ENCODE measurements at places on chromosomes 3 and 15. TPM values are rescaled to one million over a fixed set of nuclear protein-coding genes. Genes with fewer than 3 reads are reported as not detected.

- no peaks in the 10 kb centered on the region for H3K36me3 ChIP-seq
- H3K27ac ChIP-seq, result no peak overlapping the region
- no peaks in the 10 kb centered on the region for H3K27me3 ChIP-seq
- DNase-seq, result no peak
- no peak overlapping the region for H3K4me3 ChIP-seq
These were observed 113.8 kb downstream of the ANP32A start for GRCh38 chr15:68706931-68707330.

GRCh38 chr3:67875338-67875737 lies 220.9 kb upstream of the SUCLG2 start:
- H3K4me3 ChIP-seq, result no peak overlapping the region
- H3K27me3 ChIP-seq, result no peaks in the 10 kb centered on the region
- no peak for DNase-seq
- H3K4me1 ChIP-seq, result no peaks in the 10 kb centered on the region
- no peak overlapping the region for H3K27ac ChIP-seq

DNA sequence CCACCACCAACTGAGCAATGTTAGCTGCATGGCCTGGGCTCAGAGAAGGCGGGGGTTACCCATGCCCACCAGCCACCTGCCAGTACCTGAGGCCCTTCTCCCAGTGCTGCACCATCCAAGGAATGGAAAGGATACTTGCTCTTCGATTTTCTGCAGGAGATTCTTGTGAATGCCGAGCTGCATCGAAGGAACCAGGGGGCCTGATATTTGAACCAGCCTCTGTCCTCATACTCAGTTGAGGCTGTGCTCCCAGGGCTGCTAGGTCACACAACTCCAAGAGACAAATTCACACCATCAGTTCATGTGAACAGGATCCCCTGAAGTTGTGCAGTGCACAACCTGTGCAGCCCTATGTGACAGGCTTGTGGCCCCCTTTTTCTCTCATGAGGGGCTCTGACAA lies 18.0 kb downstream of the PLA2G4F start:
- no peaks in the 10 kb centered on the region for H3K27me3 ChIP-seq
- H3K4me3 ChIP-seq, result no peak overlapping the region
- H3K4me1 ChIP-seq, result no peaks in the 10 kb centered on the region
- no peak overlapping the region for H3K27ac ChIP-seq

Gene EPM2AIP1
- 20.1 TPM for total RNA-seq

- no peak overlapping the region for H3K27ac ChIP-seq
- no peak overlapping the region for H3K4me3 ChIP-seq
- no peaks in the 10 kb centered on the region for H3K4me1 ChIP-seq
- H3K36me3 ChIP-seq, result no peaks in the 10 kb centered on the region
- H3K27me3 ChIP-seq, result no peaks in the 10 kb centered on the region
These were observed 328.4 kb downstream of the FEZF2 start for GRCh38 chr3:62044874-62045411.

GRCh38 chr15:40743921-40744814 lies 10.9 kb downstream of the RMDN3 start:
- no peak overlapping the region for H3K4me3 ChIP-seq
- no peaks in the 10 kb centered on the region for H3K27me3 ChIP-seq
- no peaks in the 10 kb centered on the region for H3K4me1 ChIP-seq
- H3K36me3 ChIP-seq, result peaks cover 66% of the 10 kb centered on the region
- peak; percentile 66 for DNase-seq

Gene SPATA12
- total RNA-seq, result 0.38 TPM

- DNase-seq, result no peak
- no peaks in the 10 kb centered on the region for H3K4me1 ChIP-seq
- H3K4me3 ChIP-seq, result no peak overlapping the region
- H3K27me3 ChIP-seq, result no peaks in the 10 kb centered on the region
- peaks cover 50% of the 10 kb centered on the region for H3K36me3 ChIP-seq
These were observed 8.3 kb upstream of the SNX22 start for GRCh38 chr15:64143276-64143675.

Gene CADM2
- total RNA-seq, result 0.55 TPM

Gene ZNF620
- total RNA-seq, result 7.0 TPM

Gene SOX2
- total RNA-seq, result 0.20 TPM

All from upper lobe of right lung (tissue), 1 donor.